ENCODE measurements at places on chromosomes 11 and 22. TPM values are rescaled to one million over a fixed set of nuclear protein-coding genes. Genes with fewer than 3 reads are reported as not detected.

RTL10 gene
- total RNA-seq, result 22.8 TPM

DEPDC7 gene
- total RNA-seq, result 2.0 TPM

B3GAT1 gene
- 1.4 TPM for total RNA-seq

TSPO gene
- total RNA-seq, result 79.1 TPM

CCDC15 gene
- 1.1 TPM for total RNA-seq

SH3BP1 gene
- 12.6 TPM for total RNA-seq

CNTF gene
- 0.87 TPM for total RNA-seq

CRYBB3 gene
- total RNA-seq, result 0.30 TPM

APOA1 gene
- total RNA-seq, result 19.0 TPM

ZNF215 gene
- 1.2 TPM for total RNA-seq

ART5 gene
- 2.0 TPM for total RNA-seq

NAV2 gene
- total RNA-seq, result 9.9 TPM

ACER3 gene
- 17.7 TPM for total RNA-seq

DEFB131B gene
- not detected for total RNA-seq

GLYATL1 gene
- 1.5 TPM for total RNA-seq

XKR3 gene
- total RNA-seq, result not detected

ABCC8 gene
- 0.43 TPM for total RNA-seq

MUC5B gene
- 2.0 TPM for total RNA-seq

PANX3 gene
- not detected for total RNA-seq

DCDC1 gene
- 1.7 TPM for total RNA-seq

WNT7B gene
- total RNA-seq, result not detected

BMAL1 gene
- 24.8 TPM for total RNA-seq

RTN4RL2 gene
- total RNA-seq, result 0.36 TPM

HTR3B gene
- total RNA-seq, result not detected

ZP1 gene
- total RNA-seq, result not detected

PKDREJ gene
- total RNA-seq, result 0.17 TPM

CHADL gene
- 2.6 TPM for total RNA-seq

GNG3 gene
- not detected for total RNA-seq

SOX10 gene
- 2.3 TPM for total RNA-seq

UPK3A gene
- total RNA-seq, result not detected

BDNF gene
- 0.52 TPM for total RNA-seq

GSC2 gene
- not detected for total RNA-seq

CPT1B gene
- total RNA-seq, result 5.4 TPM

SPDYC gene
- not detected for total RNA-seq

OR2AT4 gene
- not detected for total RNA-seq

MIAT gene
- 0.34 TPM for total RNA-seq

ZFTA gene
- total RNA-seq, result 51.4 TPM

ASCL2 gene
- 0.36 TPM for total RNA-seq

ASPHD2 gene
- total RNA-seq, result 0.68 TPM

ST3GAL4 gene
- total RNA-seq, result 98.5 TPM

PDE2A gene
- total RNA-seq, result 25.9 TPM

JRKL gene
- 11.4 TPM for total RNA-seq

SEPTIN3 gene
- not detected for total RNA-seq

MMP13 gene
- total RNA-seq, result not detected

TENM4 gene
- total RNA-seq, result 206 TPM

SOX6 gene
- 7.5 TPM for total RNA-seq

Data from ovary (tissue), 10 donors.